ENCODE measurements at places on chromosomes 4 and X.

- no peak for DNase-seq
- H3K27me3 ChIP-seq: no peaks in the 10 kb centered on the region
- no peaks in the 10 kb centered on the region for H3K4me1 ChIP-seq
- no peak overlapping the region for H3K27ac ChIP-seq
- no peaks in the 10 kb centered on the region for H3K36me3 ChIP-seq
These were observed 16.5 kb upstream of the GUCY2F start for GRCh38 chrX:109498434-109498833.

DNA sequence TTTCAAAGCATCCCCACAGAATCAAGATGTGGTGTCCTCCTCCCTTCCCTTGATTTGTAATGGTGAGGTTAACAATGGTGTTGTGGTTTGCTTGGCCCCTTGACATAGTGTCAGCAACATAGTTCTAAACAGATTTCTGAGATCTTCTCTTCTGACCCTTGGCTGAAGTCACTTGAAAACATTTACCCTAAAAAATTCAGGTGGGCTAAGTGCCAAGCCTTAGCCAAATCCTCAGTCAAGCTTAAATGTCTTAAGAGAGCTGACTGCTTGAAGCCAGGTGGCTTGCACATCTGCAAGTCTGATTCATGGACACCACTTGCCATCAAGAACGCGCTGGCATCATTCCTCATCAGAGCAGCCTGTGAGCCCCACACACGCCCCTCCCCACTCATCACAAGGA lies 173.2 kb downstream of the MGST2 start:
- H3K27me3 ChIP-seq: no peaks in the 10 kb centered on the region
- no peak overlapping the region for H3K4me3 ChIP-seq
- no peaks in the 10 kb centered on the region for H3K36me3 ChIP-seq

- no peaks in the 10 kb centered on the region for H3K4me1 ChIP-seq
- no peaks in the 10 kb centered on the region for H3K27me3 ChIP-seq
- H3K27ac ChIP-seq: no peak overlapping the region
- no peaks in the 10 kb centered on the region for H3K36me3 ChIP-seq
These were observed 17.9 kb downstream of the SMIM14 start for GRCh38 chr4:39620551-39621313.

DNA sequence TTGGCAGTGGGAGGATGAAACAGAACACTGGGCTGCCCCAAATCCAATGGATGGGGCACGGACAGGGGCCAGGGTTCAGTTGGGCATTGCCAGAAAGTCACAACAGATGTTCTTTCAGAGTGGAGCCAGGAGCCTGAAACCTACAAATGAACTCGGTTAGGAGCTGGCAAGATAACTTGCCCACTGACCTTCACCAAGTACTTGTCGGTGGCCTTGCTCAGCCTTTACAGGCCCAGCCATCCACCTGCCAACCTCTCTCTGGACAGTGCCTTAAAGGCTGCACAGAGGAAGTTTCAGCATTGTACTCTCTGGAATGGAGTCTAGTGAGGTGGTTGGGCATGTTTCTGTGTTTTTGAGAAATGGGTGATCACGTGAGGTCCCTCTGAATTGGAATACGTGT lies 87.1 kb upstream of the USP9X start:
- DNase-seq: no peak
- H3K4me3 ChIP-seq: no peak overlapping the region
- H3K27me3 ChIP-seq: no peaks in the 10 kb centered on the region
- H3K27ac ChIP-seq: no peak overlapping the region
- peaks cover 3% of the 10 kb centered on the region for H3K4me1 ChIP-seq

DNA sequence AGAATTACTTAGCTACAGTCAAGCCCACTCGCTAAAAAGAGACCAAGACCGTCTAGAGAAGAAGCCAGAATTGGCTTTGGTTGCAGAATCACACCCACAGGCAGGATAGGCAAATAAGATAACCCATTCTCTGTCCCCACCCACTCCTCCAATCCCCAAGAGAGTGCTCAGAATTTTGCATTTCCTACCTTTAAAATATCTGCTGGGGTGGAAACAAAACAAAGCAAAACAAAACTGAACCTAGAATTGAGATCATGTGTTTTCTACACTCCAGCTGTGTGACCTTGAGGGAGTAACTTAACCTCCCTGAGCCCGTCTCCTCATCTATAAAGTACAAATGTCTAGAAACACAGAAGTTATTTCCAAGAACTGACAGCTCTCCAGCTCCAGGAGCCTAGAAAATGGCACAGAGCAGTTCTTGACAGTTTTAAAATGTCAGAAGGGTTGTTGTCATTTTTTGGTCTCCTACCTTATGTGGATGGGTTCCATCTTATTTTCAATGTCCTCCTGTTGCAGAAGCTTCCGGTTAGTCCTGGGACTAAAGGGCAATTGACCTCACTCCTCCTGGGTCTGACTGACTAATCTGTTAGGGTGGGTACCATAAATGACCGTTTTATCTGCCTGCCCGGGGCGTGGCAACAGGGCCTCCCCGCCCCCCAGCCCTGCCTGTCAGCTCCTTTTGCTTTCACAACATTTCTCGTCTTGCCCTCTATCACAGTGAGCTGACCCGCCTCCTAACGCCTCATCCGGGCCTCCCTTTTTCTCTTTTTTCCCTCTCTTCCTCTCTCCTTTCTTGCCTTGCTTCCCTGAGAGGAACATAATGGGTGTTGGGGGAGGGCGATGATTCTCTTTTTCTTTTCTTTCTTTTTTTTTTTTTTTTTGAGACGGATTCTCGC lies 114.0 kb downstream of the RBM47 start:
- no peaks in the 10 kb centered on the region for H3K36me3 ChIP-seq
- DNase-seq: no peak

GRCh38 chr4:40193578-40193977 lies 3.3 kb upstream of the RHOH start:
- H3K27me3 ChIP-seq: no peaks in the 10 kb centered on the region
- no peak for DNase-seq
- no peak overlapping the region for H3K27ac ChIP-seq
- peaks cover 7% of the 10 kb centered on the region for H3K4me1 ChIP-seq
- H3K4me3 ChIP-seq: no peak overlapping the region

DNA sequence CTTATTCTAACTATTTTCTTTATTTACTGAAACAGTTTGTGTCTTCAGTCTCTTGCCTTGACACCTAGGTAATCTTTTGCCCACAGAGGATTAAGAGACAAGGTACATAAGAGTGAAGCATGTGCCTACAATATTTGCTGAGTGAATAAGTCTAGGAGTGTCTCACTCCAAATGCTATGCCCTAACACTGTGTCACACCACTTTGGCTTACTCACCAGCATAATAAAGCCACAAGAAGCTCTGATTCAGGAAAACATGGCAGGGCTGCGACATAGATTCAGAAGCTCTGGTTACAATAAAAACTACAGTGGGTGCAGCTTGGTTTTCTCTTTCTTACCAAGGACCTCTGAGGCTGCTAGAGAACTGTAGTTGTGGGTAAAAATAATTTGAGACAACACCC lies 127.1 kb downstream of the RBM46 start:
- no peak overlapping the region for H3K27ac ChIP-seq
- DNase-seq: no peak
- H3K4me3 ChIP-seq: no peak overlapping the region
- no peaks in the 10 kb centered on the region for H3K36me3 ChIP-seq
- no peaks in the 10 kb centered on the region for H3K27me3 ChIP-seq

DNA sequence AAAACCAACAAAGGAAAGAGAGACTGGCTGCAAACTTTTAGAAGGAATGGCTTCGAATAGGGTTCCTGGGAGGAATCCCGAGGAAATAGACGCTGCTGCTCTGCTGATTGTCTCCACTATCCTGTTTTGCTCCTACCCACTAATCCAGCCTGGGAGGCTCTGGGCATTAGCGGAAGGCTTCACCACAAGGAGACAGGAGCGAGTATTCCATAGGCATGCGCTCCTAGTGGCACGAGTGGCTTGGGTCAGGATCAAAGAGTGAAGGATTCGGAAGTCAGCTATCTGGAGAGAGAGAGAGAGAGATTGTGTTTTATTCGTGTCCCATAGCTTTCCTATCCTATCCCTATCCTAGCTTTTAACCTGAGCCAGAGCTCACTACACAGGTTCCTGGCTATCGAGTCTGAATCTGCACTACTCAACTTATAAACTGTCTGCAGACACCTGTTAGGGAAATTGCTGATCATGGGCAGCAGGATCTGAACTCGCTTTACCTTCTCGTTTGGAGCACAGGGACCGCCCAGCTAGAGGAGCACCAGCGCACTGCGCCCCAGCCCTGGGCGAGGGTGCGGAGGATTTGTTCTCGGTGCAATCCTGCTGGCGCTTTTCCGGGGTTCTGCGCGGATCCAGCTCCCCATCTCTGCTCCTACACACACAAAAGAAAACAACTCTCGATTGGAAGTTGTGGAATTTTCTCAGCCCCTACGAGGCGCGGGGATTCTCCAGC lies 740 bp upstream of the NPY2R start:
- H3K27ac ChIP-seq: no peak overlapping the region
- no peaks in the 10 kb centered on the region for H3K4me1 ChIP-seq
- H3K4me3 ChIP-seq: peak overlapping the region; percentile 28
- peak; percentile 37 for DNase-seq

DNA sequence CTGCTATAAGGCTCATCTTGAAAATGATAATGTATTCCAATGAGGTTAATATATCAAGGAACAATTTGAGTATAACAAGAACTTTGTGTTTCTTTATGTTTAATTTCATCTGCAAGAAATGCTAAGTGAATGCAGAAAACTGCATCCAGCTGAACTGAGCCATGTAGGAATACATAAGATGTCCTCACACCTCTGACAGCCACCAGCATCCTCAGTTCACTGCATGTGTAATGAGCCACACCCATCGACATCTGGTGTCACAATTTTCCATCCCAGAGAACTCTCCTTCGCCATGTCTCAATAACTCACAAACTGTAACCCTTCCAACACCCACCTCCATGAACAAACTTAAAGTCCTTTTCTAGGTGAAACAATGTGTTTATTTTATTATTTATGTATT lies 3.3 kb upstream of the IL21 start:
- H3K4me3 ChIP-seq: no peak overlapping the region
- H3K36me3 ChIP-seq: no peaks in the 10 kb centered on the region
- H3K4me1 ChIP-seq: no peaks in the 10 kb centered on the region
- no peaks in the 10 kb centered on the region for H3K27me3 ChIP-seq

DNA sequence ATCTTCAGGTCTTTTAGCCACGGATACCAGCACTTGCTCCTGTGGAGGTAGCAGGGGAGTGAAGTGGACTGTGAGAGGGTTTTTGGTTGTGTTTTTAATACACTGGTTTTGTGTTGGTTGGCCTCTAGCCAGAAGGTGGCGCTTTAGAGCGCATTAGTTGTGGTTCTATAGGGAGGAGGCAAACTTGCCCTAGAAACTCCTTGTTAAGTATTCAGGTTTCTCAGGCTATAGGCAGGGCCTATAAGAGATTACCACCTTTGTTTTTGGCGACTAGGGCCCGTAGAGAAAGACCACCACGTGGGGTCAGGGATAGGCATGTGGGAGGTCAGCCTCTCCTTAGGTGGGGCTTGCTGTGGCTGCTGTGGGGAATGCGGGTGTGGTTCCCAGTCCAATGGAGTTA lies 221.6 kb upstream of the SPANXN4 start:
- DNase-seq: no peak
- no peaks in the 10 kb centered on the region for H3K36me3 ChIP-seq
- H3K27ac ChIP-seq: no peak overlapping the region
- H3K4me1 ChIP-seq: no peaks in the 10 kb centered on the region

DNA sequence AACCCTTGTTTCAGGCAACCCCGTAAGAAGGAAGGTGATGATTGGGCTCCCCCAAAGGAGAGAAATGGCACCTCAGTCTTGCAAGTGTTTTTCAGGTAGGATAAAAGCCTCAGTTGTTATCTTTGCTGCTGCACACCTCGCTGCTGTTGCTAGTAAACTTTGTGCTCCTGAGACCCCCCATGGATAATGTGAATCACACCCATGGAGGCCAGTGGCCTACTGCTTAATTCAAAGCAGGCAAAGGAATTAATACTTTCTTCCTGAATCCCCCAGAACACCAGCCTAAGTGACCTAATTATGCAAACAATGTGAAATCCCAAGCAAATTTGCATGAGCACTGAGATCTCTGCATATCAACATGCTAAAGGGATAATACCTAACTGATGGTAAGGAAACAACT lies 337.5 kb downstream of the GRIA2 start:
- no peak overlapping the region for H3K27ac ChIP-seq
- no peaks in the 10 kb centered on the region for H3K36me3 ChIP-seq
- no peaks in the 10 kb centered on the region for H3K27me3 ChIP-seq
- H3K4me1 ChIP-seq: no peaks in the 10 kb centered on the region
- DNase-seq: no peak

GRCh38 chr4:7571701-7572100 lies 137.0 kb upstream of the PSAPL1 start:
- H3K27me3 ChIP-seq: no peaks in the 10 kb centered on the region
- H3K36me3 ChIP-seq: no peaks in the 10 kb centered on the region
- no peak overlapping the region for H3K27ac ChIP-seq
- no peak overlapping the region for H3K4me3 ChIP-seq
- H3K4me1 ChIP-seq: no peaks in the 10 kb centered on the region

DNA sequence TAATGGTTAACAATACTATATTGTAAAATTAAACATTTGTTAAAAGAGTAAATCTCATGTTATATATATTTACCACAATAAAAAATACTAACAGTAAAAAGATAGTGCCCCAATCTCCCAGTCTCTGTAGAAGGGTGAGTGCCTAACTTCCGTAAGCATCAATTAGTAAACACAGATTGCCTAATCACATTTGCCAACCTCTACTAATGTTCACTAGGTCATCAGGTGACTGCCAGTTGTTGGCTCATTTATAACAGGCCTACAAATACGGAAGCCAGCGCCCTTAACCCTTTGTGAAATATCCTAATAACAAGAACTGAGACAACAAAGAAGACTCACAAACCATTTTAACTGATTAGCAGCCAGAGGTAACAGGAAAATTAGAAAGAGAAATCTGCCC lies 345.1 kb downstream of the INPP4B start:
- no peaks in the 10 kb centered on the region for H3K27me3 ChIP-seq
- no peak overlapping the region for H3K4me3 ChIP-seq
- no peak overlapping the region for H3K27ac ChIP-seq
- no peaks in the 10 kb centered on the region for H3K4me1 ChIP-seq
- no peak for DNase-seq

- H3K36me3 ChIP-seq: no peaks in the 10 kb centered on the region
- DNase-seq: no peak
- H3K4me3 ChIP-seq: no peak overlapping the region
- H3K27ac ChIP-seq: no peak overlapping the region
- no peaks in the 10 kb centered on the region for H3K4me1 ChIP-seq
These were observed 415.0 kb downstream of the ZNF674 start for GRCh38 chrX:46130247-46130646.

DNA sequence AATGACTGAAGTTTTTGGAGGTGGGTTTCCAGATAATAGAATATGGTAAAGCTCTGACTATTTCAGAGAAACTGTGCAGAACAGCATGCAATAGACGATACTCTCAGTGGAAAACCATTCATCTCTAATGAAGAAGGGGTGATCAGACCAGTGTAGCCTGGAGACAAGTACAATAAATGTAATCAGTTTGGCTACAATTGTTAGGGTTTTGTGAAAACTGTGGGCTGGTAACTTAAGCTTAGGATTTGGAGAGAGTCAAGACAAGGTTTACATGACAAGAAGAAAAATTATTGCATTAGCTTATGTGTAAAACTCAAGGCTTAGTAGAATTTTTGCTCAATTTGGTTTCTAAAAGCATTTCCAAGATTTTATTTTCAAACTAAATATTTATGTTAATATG lies 241.5 kb upstream of the ANKRD50 start:
- H3K4me1 ChIP-seq: no peaks in the 10 kb centered on the region
- H3K36me3 ChIP-seq: no peaks in the 10 kb centered on the region
- no peak for DNase-seq

- no peaks in the 10 kb centered on the region for H3K4me1 ChIP-seq
- no peak overlapping the region for H3K27ac ChIP-seq
- DNase-seq: no peak
- H3K27me3 ChIP-seq: no peaks in the 10 kb centered on the region
- H3K36me3 ChIP-seq: no peaks in the 10 kb centered on the region
These were observed 35.8 kb downstream of the LANCL3 start for GRCh38 chrX:37607243-37607642.

Measured in iPS DF 6.9 (cell line).